ENCODE measurements at places on chromosomes 11 and 22.
A peak's percentile ranks its signal among the peaks of the same experiment; 100 is the strongest.

DNA sequence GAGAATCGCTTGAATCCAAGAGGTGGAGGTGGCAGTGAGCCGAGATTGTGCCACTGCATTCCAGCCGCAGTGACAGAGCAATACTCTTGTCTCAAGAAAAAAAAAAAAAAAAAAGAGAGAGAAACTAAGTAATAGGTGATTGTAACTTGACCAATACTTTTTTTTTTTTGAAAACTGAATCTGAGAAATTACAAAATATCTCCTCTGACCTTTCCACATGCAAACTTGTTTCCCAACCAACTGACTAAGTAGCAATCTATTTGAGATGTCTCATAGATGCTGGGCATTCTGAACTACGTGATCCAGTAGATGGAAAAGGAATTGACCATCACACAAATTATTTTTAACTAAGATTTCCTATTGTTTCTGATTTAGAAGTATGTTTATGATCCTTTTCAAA lies 407.3 kb upstream of the CHORDC1 start:
- H3K4me1 ChIP-seq = no peaks in the 10 kb centered on the region
- no peak overlapping the region for H3K27ac ChIP-seq
- H3K4me3 ChIP-seq = no peak overlapping the region
- no peaks in the 10 kb centered on the region for H3K36me3 ChIP-seq

- no peak overlapping the region for H3K4me3 ChIP-seq
- H3K27ac ChIP-seq = peak overlapping the region; percentile 72
- H3K27me3 ChIP-seq = peaks cover 14% of the 10 kb centered on the region
- peak; percentile 51 for DNase-seq
Observed at GRCh38 chr11:125941619-125942611, 3.9 kb upstream of the VSIG10L2 start.

DNA sequence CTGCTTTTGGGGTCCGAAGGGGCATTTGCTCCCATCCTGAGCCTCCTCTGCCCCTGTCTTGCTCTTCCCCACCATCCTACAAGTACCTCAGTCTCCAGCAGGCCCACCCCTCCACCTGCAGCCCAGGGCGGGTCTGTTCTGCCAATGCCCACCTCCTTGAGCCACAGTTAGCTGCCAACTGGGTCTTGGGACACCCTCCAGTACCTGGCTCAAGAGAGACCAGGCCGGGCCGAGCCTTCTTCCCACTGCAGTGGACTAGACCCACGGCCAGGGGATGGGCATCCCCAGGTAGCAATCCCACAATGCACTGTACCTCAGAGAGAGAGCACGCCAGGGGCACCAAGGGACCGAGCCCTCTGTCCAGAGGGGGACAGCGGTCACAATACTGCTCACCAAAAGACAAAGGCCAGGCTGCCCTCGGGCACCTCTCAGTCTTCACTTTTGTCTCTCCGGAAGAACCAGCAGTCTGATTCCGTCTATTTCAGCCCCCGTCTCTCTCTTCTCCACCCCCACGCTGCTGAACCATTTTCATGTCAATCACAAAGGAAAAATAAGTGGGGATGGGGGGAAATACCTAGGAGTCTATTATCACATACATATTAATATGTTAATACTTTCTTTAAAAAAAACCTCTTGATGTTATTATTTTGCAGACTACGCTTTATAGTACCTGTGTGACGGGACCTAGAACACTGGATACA lies 51.7 kb downstream of the SYT13 start:
- H3K36me3 ChIP-seq = no peaks in the 10 kb centered on the region
- H3K27me3 ChIP-seq = peaks cover 25% of the 10 kb centered on the region
- DNase-seq = no peak
- no peaks in the 10 kb centered on the region for H3K4me1 ChIP-seq
- no peak overlapping the region for H3K4me3 ChIP-seq

- no peaks in the 10 kb centered on the region for H3K36me3 ChIP-seq
- no peaks in the 10 kb centered on the region for H3K4me1 ChIP-seq
- DNase-seq = no peak
- H3K4me3 ChIP-seq = no peak within 1 kb of the TSS
- H3K27me3 ChIP-seq = no peaks in the 10 kb centered on the region
Observed at GRCh38 chr11:55819330-55819729, at the start of gene OR5D18. OR5D18 (plus strand) TSS chr11:55819630; CDS start chr11:55819630, 0 bp downstream.

DNA sequence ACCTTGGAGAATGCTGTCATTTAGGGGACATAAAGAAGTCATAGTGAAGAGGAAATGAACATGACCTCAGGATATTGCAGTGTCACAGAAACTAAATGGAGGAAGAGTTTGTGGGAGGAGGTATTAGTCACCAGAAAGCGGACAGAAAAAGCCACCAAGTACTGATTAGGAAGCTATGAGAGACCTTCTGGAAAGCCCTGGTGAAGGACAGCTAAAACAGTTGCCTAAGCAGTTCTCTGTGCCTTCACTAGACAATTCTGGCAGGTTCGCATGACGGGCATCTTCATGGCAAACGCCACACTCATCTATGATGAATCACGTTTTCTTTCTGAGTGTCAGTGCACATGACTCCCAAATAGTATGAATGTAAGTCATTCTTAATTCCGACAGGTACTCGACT lies 325.8 kb downstream of the C11orf87 start:
- H3K27me3 ChIP-seq = peaks cover 8% of the 10 kb centered on the region
- no peaks in the 10 kb centered on the region for H3K4me1 ChIP-seq
- no peak overlapping the region for H3K4me3 ChIP-seq

- H3K36me3 ChIP-seq = peaks cover 24% of the 10 kb centered on the region
- H3K4me1 ChIP-seq = peaks cover 26% of the 10 kb centered on the region
- H3K27ac ChIP-seq = peak overlapping the region; percentile 98
- DNase-seq = no peak
- H3K27me3 ChIP-seq = no peaks in the 10 kb centered on the region
- H3K4me3 ChIP-seq = peak overlapping the region; percentile 99
Observed at GRCh38 chr22:38504731-38505540, 1.2 kb downstream of the DDX17 start.
